GM04504 (cell line): ENCODE measurements at places on chromosomes 6 and 20.

- no peak for DNase-seq
Observed at GRCh38 chr6:121510568-121511177, 75.2 kb downstream of the GJA1 start.

GRCh38 chr6:74113901-74114300 is 417.9 kb downstream of the CD109 start:
- no peak for DNase-seq

- no peak for DNase-seq
Observed at GRCh38 chr20:63501818-63502670, 3.2 kb upstream of the EEF1A2 start.

DNA sequence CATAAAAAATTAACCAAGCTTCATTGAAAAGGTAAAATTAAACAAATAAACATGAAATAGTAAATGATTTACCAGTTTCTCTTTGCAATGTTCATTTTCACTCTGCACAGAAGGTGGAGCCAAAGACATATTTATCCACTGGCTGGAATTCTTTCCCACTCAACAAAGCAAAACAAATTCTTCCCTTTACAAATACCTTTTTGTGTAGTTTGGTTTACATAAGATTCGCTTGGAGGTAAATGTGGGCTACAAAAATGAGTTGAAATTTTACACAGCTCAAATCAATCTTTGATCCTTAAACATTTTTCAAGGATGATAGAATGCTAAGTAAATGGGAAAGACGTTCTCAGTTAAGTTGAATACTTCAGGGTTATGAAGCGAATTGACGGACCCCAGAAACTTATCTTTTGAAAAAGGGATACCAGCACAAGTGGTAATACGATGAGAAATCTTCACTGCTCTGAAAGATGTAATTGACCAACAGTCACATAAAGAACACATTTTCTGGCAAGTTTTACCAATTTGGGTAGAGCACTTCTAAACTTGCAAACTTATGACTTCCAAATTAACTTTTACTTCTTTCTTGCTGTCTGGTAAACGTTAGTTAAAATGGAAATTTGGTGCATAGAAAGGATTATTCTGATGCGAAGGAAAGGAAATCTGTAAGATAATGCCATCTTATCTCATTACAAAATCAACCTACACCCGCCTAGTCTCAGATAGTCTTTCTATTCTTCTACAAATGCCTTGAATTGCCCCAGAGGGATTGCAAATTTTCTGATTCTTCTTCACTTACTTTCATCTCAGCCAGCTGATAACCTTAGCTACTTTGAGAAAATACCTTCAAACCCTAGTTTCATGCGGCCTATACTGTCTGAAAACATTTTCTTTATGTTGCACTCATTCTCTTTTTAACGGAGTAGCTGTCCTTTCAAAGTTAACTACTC is 4.7 kb upstream of the GJA1 start:
- DNase-seq = no peak

- DNase-seq = no peak
Observed at GRCh38 chr20:62651285-62652021, 9.2 kb downstream of the SLCO4A1 start.

DNA sequence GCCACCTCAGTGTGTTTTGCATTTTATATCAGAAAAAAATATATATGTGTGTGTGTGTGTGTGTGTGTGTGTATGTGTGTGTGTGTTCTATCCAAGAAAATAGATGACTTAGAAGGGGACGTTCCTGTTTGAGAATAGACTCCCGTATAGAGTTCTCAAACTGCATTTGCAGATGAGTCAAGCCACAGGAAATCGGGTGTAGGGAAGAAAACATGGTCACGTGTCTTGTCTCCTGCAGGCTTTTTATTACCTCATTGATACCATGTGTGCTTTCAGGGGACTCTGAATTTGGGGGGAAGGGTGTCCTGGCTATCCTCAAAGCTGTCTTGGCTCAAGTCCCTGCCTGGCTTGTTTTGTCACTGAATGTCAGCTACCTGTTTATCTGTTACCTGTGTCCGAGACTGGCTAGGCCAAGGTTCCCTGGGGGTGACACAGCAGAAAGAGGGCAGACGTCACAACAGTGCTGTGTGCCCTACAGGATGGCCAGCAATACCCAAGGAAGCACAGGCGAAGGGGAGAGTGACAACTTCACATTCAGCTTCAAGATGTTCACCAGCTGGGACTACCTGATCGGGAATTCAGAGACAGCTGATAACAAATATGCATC is 55.7 kb upstream of the NOP56 start:
- no peak for DNase-seq
